H1 (cell line): ENCODE measurements at places on chromosomes 5 and 9.

DNA sequence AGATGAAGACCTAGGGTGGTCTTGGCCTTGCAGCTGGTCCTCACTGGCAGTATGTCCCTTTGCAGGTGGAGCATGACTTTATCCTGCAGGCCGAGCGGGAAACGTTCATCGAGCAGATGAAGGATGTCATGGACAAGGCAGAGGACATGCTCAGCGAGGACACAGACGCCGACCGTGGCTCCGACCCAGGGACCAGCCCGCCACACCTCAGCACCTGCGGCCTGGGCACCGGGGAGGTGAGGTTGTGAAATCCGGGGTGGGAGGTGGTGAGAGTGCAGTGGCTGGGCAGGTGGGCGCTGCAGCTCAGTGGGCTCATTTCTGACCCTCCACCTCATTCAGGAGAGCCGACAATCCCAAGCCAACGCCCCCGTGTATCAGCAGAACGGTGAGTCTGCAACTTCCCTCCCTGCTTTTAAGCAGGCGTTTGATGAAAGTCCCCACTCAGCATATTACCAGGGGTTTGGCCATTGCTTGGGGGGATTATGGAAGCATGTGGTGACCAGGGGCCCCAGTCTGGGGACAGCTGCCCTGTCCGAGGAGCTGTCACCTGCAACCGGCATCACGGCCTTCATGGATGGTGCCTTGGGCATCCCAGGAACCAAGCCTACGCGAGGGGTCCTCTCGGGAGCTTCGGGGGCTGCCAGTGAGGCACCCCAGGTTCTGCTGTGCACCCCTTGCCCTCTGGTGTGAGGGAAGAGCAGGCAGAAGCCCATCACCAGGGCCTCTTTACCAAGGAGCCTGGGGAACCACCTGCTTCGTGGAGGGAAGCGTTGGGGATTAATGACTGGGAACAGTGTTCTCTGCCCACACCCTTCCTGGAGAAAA lies 84.0 kb downstream of the WNK2 start:
- no peak overlapping the region for H3K27ac ChIP-seq
- peaks cover 17% of the 10 kb centered on the region; the same call in 1 of the 2 replicates for H3K36me3 ChIP-seq
- H3K4me3 ChIP-seq = no peak overlapping the region
- DNase-seq = no peak
- no peaks in the 10 kb centered on the region for H3K27me3 ChIP-seq

GRCh38 chr5:73747696-73748380 lies 121.8 kb downstream of the ARHGEF28 start:
- DNase-seq = no peak
- H3K27me3 ChIP-seq = no peaks in the 10 kb centered on the region
- no peak overlapping the region for H3K27ac ChIP-seq
- H3K4me3 ChIP-seq = no peak overlapping the region
- no peaks in the 10 kb centered on the region for H3K4me1 ChIP-seq

DNA sequence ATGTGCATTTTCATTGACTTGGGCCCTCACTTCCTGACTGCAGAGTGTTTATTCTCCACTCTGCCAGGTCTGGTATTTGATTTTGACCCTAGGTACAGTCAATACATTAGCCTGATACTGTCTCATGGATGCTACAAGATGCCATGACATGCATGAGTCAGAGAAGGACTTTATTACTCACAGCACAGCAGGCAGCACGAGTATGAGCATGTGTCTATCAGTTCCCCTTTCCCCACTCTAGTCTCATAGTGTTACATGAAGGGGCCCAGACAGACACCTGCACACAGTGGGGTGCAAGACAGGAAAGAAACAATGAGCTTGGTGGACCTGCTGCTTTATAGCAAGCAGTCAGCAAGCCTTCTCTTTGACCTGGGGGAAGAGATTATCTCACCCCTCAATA lies 19.6 kb downstream of the ITGA2 start:
- no peaks in the 10 kb centered on the region for H3K36me3 ChIP-seq
- no peak overlapping the region for H3K27ac ChIP-seq
- no peaks in the 10 kb centered on the region for H3K4me1 ChIP-seq
- H3K4me3 ChIP-seq = no peak overlapping the region
- no peaks in the 10 kb centered on the region for H3K27me3 ChIP-seq

GRCh38 chr9:97059626-97060025 lies 20.7 kb upstream of the CTSV start:
- H3K27me3 ChIP-seq = no peaks in the 10 kb centered on the region
- H3K36me3 ChIP-seq = no peaks in the 10 kb centered on the region
- no peak overlapping the region for H3K27ac ChIP-seq
- peaks cover 2% of the 10 kb centered on the region; the same call in 1 of the 2 replicates for H3K4me1 ChIP-seq
- DNase-seq = no peak

GRCh38 chr5:67066815-67067214 lies 129.8 kb downstream of the CD180 start:
- peaks cover 10% of the 10 kb centered on the region for H3K4me1 ChIP-seq
- no peaks in the 10 kb centered on the region for H3K27me3 ChIP-seq
- no peak overlapping the region for H3K4me3 ChIP-seq

GRCh38 chr5:776862-777711 lies 7.4 kb downstream of the ZDHHC11B start:
- H3K36me3 ChIP-seq = no peaks in the 10 kb centered on the region
- H3K4me3 ChIP-seq = no peak overlapping the region
- no peaks in the 10 kb centered on the region for H3K27me3 ChIP-seq

GRCh38 chr5:133700251-133700650 lies 87.9 kb upstream of the FSTL4 start:
- H3K4me3 ChIP-seq = no peak overlapping the region
- H3K36me3 ChIP-seq = no peaks in the 10 kb centered on the region
- no peaks in the 10 kb centered on the region for H3K4me1 ChIP-seq
- no peaks in the 10 kb centered on the region for H3K27me3 ChIP-seq
- no peak overlapping the region for H3K27ac ChIP-seq
- DNase-seq = no peak

- no peak overlapping the region for H3K4me3 ChIP-seq
- no peak for DNase-seq
- no peak overlapping the region for H3K27ac ChIP-seq
- no peaks in the 10 kb centered on the region for H3K27me3 ChIP-seq
- H3K4me1 ChIP-seq = peaks cover 2% of the 10 kb centered on the region
- no peaks in the 10 kb centered on the region for H3K36me3 ChIP-seq
Measured at GRCh38 chr9:93911801-93912554, 43.2 kb downstream of the BARX1 start.

DNA sequence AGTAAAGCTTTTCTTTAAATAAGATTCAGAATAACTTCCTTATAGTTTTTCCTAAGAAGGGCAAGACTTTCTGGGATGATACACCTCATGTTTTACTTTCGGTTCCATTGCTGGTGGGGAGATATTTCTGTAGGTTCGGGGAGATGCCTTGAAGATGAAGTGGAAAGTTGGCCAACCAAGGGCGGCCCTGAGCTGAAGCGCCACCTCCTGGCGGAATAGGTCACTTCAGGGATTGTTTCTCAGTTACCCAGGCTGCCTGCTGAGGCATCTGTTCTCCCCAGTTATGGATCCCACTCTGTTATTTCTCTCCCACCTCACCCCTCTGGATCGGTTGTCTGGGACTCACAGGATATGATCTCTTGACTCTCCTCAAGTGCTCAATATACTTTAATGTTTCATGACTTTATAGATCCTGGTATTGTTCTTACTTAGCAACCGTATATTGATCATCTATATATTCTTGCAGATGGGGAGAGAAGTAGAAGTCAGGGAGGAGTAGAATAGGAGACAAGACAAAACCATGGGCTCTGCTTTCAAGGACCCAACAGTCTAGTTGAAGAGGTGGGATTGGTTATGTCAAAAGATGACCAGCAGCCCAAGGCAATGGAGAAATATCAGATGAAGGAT lies 23.4 kb downstream of the MEGF10 start:
- no peak overlapping the region for H3K27ac ChIP-seq
- H3K36me3 ChIP-seq = no peaks in the 10 kb centered on the region
- peaks cover 12% of the 10 kb centered on the region for H3K4me1 ChIP-seq
- H3K27me3 ChIP-seq = no peaks in the 10 kb centered on the region
- DNase-seq = no peak
- no peak overlapping the region for H3K4me3 ChIP-seq

GRCh38 chr5:17316970-17317459 lies 99.6 kb downstream of the BASP1 start:
- H3K4me1 ChIP-seq = no peaks in the 10 kb centered on the region; the same call in 1 of the 2 replicates
- no peak overlapping the region for H3K27ac ChIP-seq
- H3K27me3 ChIP-seq = no peaks in the 10 kb centered on the region
- H3K36me3 ChIP-seq = no peaks in the 10 kb centered on the region
- H3K4me3 ChIP-seq = no peak overlapping the region
- no peak for DNase-seq

DNA sequence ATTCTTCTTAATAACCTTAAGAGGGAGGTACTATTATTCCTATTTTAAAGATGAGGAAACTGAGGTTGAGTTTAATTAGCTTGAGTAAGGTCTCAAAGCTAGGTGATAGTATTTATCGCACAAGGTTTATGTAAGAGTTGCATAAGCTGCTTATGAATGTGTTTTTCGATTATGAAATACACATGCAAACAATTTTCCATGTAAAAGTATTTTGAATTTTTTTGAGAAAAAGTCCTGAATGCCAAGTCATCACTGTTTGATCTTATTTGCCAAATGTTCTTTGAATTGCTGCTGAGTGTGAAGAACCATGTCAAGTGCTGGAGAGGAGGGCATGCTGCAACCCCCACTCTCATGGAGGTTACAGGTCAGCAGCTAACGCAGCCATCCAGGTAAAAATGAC lies 174.4 kb downstream of the CARTPT start:
- no peak overlapping the region for H3K4me3 ChIP-seq
- no peak overlapping the region for H3K27ac ChIP-seq
- H3K4me1 ChIP-seq = peaks cover 8% of the 10 kb centered on the region
- H3K27me3 ChIP-seq = no peaks in the 10 kb centered on the region
- DNase-seq = no peak

- no peaks in the 10 kb centered on the region for H3K27me3 ChIP-seq
- peaks cover 6% of the 10 kb centered on the region for H3K36me3 ChIP-seq
- H3K4me3 ChIP-seq = no peak overlapping the region
- no peak for DNase-seq
- peaks cover 10% of the 10 kb centered on the region for H3K4me1 ChIP-seq
- H3K27ac ChIP-seq = no peak overlapping the region
Measured at GRCh38 chr9:114591291-114591787, 3.8 kb downstream of the ATP6V1G1 start.

DNA sequence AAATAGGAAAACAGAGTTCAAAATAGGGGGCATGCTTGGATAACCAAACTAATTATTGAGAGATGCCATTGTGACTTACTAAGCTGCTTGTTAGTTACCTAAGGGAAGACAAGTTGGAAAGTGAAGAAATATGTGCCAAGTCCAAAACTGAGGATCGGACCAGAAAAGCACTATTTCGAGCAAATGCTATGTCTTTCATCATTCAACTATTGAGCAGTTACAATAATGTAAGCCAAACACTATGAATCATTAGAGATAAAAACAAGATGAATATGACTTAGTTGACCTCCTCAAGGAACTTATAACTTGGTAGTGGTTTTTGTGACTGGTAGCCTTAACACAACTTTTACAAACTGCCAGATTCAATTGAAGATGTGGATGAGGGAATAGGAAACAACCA lies 240.6 kb upstream of the MPDZ start:
- H3K4me3 ChIP-seq = no peak overlapping the region
- H3K27ac ChIP-seq = no peak overlapping the region
- no peaks in the 10 kb centered on the region for H3K36me3 ChIP-seq
- no peaks in the 10 kb centered on the region; the same call in 1 of the 2 replicates for H3K4me1 ChIP-seq
- H3K27me3 ChIP-seq = no peaks in the 10 kb centered on the region

DNA sequence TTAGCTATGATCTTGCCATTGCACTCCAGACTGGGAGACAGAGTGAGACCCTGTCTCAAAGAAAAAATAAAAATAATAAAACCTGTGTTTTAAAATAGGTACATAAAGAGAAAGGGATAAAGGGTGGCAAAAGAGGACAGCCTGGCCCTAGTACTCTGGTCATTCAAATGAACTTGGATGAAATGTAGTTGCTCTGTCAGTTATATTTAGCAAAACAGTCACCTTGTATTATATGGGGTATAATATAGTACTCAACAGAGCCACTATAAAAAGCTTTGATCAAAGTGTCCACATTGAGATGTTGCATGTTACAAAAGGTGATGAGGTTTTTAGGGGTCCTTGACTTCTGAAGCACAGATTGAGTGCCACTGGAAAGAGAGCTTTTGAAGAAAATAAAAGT lies 61.1 kb upstream of the EQTN start:
- no peaks in the 10 kb centered on the region for H3K36me3 ChIP-seq
- no peaks in the 10 kb centered on the region for H3K27me3 ChIP-seq
- no peak for DNase-seq
- peaks cover 4% of the 10 kb centered on the region for H3K4me1 ChIP-seq

- no peaks in the 10 kb centered on the region for H3K27me3 ChIP-seq
- H3K4me1 ChIP-seq = no peaks in the 10 kb centered on the region
- no peak overlapping the region for H3K27ac ChIP-seq
- no peak for DNase-seq
Measured at GRCh38 chr9:27131731-27132130, 22.7 kb downstream of the TEK start.

GRCh38 chr9:108813951-108814601 lies 41.7 kb downstream of the ACTL7B start:
- no peak overlapping the region for H3K27ac ChIP-seq
- H3K4me3 ChIP-seq = no peak overlapping the region
- no peaks in the 10 kb centered on the region for H3K4me1 ChIP-seq
- no peaks in the 10 kb centered on the region for H3K27me3 ChIP-seq

DNA sequence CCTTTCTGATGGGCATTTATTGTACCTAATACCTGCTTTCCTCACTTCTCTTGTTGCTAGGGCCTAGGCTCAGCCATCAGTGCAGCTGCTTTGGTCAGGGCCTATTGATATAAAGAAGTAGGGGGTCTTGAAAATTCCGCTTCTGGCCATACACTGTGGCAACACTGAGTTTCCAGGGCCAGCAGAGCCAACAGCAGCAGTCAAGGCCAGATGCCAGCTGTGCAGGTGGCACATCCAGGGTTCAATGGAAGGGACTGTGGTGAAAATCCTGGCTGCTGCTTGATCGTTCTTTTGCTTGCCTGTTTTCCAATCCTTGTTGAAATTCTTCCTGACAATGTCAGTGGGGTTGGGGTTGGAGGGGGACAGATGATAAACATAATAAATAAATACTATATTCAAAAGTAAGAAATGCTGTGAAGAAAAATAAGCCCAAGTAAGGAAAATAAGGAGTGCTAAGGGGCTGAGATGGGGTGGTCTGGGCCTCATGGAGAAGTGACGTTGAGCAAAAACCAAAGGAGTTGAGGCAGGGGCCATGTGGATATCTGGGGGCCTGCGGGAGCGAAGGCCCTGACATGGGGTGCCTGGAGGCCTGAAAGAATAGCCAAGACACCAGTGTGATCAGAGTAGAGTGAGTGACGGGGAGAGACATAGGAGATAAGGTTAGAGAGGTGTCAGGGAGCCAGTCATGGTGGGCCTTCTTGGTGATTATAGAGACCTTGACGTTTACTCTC lies 91.0 kb upstream of the ALDH1B1 start:
- H3K4me1 ChIP-seq = no peaks in the 10 kb centered on the region
- no peaks in the 10 kb centered on the region for H3K36me3 ChIP-seq
- H3K27ac ChIP-seq = no peak overlapping the region
- no peak for DNase-seq
- H3K27me3 ChIP-seq = no peaks in the 10 kb centered on the region; the same call in 1 of the 2 replicates
- H3K4me3 ChIP-seq = no peak overlapping the region

GRCh38 chr5:5615569-5615968 lies 193.1 kb downstream of the ICE1 start:
- H3K27ac ChIP-seq = no peak overlapping the region
- H3K4me3 ChIP-seq = no peak overlapping the region
- H3K4me1 ChIP-seq = no peaks in the 10 kb centered on the region
- no peak for DNase-seq
- H3K36me3 ChIP-seq = no peaks in the 10 kb centered on the region
